ENCODE measurements at places on chromosomes 7 and 10.

- DNase-seq = no peak
Measured at GRCh38 chr7:70621954-70622600, 509.9 kb upstream of the GALNT17 start.

DNA sequence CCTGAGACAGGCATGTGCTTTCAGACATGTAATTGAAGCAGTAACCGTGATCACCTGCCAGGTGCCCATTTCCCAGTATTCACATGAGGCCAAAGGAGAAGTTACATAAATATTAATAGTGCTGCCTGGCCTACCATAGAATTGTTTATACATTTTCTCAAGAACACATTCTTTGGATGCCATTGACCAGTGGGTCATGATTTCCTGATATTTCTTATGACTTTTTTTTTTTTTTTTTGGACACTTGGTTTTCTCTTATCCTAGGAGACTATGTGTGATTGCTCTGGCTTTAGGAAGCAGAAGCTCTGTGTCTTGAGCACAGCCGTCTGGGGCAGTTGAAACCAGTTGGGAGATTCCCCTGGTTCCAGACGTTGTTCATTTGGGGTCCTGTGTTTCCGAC lies 143.9 kb upstream of the NPS start:
- peak; percentile 54 for DNase-seq

DNA sequence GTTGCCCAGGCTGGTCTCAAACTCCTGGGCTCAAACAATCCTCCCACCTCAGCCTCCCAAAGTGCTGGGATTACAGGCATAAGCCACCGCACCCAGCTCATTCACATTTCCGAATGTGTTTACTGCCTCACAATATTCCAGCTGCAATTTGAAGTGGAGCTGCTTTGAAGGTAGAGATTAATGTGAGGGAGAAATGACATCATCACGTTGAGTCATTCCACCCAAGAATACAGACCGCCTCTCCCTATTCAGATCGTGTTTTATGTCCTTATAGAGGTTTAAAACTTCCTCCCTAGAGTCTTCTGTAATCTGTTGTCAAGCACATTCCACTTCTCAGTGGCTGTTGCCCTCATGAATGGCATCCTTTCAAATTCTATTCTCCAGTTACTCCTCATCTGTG lies 100.4 kb upstream of the PDGFA start:
- peak; percentile 68 for DNase-seq

DNA sequence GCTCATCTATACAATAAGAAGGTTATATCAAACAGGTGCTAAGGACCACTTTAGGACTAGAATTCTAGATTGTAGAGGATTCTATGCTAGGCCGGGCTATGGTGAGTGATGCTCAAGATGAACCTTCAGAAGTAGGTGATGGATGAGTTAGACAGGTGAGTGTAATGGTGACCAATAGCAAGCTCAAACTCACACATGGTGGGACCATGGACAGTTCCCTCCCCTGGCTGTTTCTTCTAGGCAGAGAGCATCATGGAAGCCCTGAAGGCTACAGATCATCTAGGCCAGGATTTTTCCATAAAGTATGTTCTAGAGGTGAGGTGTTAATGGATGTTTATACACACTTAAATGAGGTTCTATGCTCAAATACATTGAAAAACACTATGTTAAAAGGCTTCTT lies 162.2 kb upstream of the WDR11 start:
- DNase-seq = no peak

- DNase-seq = no peak
Measured at GRCh38 chr7:117774943-117775342, 98.3 kb downstream of the CTTNBP2 start.

- DNase-seq = no peak
Measured at GRCh38 chr10:15258255-15258654, 89.8 kb upstream of the NMT2 start.

Measured in AG08396 (cell line).